ENCODE measurements at places on chromosomes 5 and 9. TPM values are rescaled to one million over a fixed set of nuclear protein-coding genes. Genes with fewer than 3 reads are reported as not detected.

GPR150 gene
- 0.76 TPM for total RNA-seq

SIT1 gene
- 99.9 TPM for total RNA-seq

DNA sequence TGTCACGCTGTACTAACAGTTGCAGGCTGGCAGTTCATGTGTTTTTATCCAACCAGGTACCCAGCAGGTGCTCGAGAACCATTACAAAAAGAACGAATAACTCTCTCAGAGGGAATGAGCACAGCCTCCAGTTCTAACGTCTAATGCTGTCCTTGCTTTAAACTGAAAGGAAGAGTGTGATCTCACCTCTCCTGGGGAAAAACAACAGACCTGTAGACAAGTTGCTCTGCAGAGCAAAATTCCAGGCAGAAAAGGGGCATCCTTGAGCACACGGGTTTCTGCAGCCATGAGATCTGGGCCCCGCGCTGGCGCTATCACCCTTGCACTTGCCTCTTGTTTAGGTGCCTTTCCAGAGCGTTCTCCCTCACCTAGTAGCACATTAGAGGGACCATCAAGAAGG lies 92.5 kb upstream of the DNAH5 start:
- no peak for DNase-seq

DNA sequence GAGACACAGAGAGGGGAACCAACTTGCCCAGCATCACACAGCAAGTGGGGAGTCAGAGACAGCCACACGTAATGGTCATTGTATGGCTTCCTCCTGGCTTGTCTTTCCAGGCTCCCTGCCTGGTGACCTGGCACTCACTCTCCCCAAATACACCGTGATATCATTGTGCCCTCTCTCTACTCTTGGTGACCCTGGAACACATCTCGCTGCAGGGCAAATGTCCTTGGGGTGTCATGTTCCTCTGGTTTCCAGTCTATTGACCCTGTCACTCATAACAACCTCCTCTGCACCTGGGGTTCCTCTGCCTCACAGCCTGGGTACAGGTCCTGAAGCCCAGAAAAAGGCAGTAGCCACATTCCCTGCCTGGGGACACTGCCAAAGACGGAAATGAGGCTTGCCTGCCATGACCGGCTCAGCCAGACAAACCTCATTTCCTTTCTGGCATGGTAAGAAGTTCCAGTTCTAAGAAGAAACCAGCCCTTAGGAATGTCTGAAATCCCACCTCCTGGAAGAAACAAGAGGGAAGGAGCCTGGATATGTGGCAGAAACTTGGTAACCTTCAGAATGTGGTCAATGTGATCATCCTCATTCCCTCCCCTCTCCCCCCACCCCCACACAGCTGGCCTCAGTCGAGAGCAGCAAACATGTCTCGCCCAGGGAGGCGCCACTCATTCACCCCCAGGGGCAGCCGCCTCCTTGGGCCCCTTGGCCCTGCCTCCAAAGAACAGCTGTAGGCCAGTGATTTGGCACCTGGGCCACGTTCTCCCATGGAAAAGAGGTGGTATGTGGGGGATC lies 30.6 kb upstream of the SMU1 start:
- DNase-seq: no peak

DNA sequence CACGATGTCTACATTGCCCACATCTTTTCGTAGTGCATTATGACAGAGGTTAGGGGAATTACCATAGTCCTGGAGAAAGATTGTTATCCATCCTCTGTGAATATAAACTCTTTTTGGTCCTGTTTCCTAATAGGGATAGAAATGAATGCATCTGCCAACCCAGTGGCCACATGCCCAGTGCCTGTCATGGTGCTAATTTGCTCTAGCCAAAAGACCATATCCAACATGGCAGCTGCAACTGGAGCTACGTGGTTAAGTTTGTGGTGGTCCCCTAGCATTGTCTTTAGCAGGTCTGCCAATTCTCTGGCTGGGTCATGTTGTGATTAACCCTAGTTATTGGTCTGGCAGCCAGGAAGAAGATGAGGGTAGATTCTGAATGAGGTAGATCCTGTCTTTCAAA lies 87.5 kb downstream of the FGF18 start:
- no peak for DNase-seq

GFI1B gene
- not detected for total RNA-seq

GRCh38 chr5:66653325-66653724 lies 57.1 kb downstream of the MAST4 start:
- no peak for DNase-seq

TMEM171 gene
- total RNA-seq: not detected

- no peak for DNase-seq
These were observed 26.3 kb downstream of the SSBP2 start for GRCh38 chr5:81724571-81724970.

- peak; percentile 36 for DNase-seq
These were observed 93.6 kb downstream of the ROR2 start for GRCh38 chr9:91856419-91856818.

- DNase-seq: no peak
These were observed 19.2 kb downstream of the COL27A1 start for GRCh38 chr9:114174557-114174875.

- no peak for DNase-seq
These were observed 277.3 kb downstream of the FSTL4 start for GRCh38 chr5:133334796-133335639.

DNA sequence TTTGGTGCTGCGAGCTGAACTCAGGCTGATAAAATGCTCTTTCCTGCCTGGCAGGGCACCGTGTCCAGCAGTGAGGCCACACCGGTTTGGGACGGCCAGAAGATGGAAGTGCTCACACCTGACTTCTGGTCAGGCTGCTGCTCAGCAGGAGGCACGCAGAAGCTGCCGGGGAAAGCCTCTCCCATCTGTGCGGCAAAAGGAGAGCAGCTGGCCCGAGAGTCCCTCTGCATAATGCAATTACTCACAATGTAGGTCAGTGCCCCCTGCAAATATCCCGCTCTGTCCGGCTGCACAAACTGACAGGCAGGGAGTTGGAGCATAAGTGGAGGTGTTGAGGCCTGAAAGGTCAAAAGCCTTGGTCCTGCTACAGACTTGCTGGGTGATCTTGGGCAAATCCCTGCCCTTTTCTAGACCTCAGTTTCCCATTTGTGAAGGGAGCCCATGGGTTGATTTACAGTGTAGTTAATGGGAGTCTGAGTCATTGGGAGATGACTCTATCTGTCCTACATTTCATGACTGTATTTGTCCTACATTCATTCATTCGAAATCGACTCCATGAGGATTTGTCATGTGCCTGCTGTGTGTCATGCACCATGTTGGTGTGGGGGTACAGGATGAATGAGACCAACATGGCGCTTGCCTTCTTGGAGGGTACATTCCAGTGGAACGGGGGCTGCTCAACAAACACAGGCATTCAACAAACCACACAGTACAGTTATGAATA lies 61.8 kb upstream of the TBC1D2 start:
- no peak for DNase-seq

- no peak for DNase-seq
These were observed 708.6 kb upstream of the ZNF608 start for GRCh38 chr5:125455041-125455440.
